ENCODE measurements at places on chromosomes 2 and 18.

- DNase-seq, result peak; percentile 31
These were observed 61.9 kb upstream of the ALPP start for GRCh38 chr2:232316461-232317330.

- DNase-seq, result no peak
These were observed 44.1 kb downstream of the GORASP2 start for GRCh38 chr2:170973225-170973491.

DNA sequence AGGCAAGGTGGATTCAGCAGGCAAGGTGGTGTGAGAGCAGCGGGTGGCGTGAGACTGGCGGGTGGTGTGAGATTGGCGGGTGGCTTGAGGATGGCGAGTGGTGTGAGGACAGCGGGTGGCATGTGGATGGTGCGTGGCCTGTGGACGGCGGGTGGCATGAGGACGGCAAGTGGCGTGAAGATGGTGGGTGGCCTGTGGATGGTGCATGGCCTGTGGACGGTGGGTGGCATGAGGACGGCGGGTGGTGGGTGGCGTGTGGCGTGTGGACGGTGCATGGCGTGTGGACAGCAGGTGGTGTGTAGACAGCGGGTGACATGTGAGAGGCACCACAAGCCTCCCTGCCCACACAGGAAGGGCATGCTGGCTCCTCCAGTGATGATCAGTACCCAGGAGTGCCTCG is 186.9 kb upstream of the SALL3 start:
- DNase-seq, result no peak

DNA sequence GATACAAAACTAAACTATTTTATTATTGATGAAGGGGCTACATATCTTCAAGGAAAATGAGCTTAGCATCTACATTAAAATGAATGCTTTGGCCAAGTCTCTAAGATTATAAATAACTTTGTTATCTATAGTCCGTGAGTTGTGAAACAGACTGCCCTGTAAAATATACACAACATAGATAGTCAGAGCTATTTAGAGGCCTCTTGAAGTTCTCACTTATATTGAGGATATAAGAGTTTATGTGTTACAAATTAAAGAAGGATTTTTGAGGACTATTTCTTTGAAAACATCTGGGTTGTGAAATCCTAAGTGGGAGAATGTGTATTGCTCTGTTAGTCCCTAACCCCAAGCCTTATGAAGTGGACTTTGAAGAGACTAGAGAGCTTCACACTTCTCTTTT is 292.0 kb upstream of the CDH2 start:
- DNase-seq, result no peak

GRCh38 chr18:2441544-2441943 is 129.8 kb downstream of the METTL4 start:
- DNase-seq, result no peak

GRCh38 chr2:147420947-147421675 is 423.7 kb upstream of the ACVR2A start:
- no peak for DNase-seq

- no peak for DNase-seq
These were observed 704 bp downstream of the ANKRD53 start for GRCh38 chr2:70979180-70979488.

- no peak for DNase-seq
These were observed 492.0 kb downstream of the TNS1 start for GRCh38 chr2:217510771-217511291.

GRCh38 chr2:67702937-67703336 is 305.8 kb downstream of the ETAA1 start:
- no peak for DNase-seq

DNA sequence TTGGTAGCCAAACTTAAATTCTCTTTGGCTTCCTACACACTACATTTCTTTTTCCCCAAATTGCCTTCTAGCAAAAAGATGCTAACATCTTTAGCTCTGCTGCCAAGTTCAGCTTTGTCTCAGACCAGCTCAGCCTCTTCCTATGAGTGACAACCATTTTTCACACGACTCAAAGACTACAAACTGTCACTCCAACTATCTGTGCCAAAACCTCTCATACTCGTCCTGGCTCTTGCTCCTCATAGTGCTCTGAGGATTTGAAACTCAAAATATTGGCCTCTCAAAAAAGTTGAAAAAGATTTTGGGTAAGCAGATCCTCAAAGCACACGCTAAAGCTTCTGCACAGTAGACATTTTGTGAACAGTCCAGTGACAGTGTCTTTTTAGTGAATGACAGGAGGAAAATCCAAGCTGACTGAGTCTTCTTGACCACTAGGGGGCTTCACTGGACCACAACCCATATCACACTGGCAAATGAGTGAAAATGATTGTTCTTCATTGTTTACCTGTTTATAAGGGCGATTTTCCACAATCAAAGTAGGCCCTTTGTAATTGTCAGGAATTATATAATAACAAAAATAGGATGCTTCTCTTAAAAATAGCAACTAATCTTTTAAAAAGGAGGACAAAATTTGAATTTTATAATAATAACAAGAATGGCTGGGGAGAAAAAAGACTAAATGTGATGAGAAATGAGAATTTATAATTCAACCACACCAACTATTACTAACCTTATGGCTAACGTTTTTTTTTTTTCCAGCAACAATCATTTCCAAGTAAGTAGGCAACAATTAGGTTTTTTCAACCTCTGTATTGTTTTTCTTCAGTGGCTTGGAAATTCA is 85.5 kb upstream of the PGAP1 start:
- no peak for DNase-seq

DNA sequence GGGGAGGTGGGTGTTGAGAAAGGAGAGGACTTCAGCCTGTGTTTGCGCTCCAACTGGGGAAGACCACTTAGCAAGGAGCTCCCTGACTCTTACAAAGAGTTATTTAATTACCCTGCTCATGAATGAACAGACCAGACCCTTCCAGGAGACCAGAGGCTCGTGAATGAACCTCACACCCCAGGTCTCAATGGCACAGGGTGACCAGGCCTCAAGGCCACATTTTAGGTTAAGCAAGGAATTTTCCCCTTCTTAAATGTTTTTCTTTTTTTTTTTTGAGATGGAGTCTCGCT is 25.3 kb downstream of the SMAD7 start:
- no peak for DNase-seq

DNA sequence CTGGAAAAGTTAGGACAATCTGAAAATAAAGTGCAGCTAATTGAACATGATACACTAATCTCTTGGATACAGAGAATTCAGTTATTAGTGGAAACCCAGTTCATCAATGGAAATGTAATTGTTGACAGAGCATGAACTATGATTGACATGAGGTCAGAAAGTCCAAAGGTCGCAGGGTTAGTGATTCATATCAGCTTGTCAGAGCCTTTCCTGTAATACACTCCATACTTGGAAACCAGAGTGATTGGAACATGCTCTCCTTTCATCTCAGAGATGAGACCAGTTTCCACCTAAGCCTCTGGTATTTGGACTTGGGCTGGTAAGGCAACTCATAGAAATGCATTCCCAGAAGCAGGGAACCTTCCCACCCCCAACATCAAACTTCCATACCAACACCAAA is 8.5 kb upstream of the NCKAP5 start:
- DNase-seq, result no peak

GRCh38 chr2:137435162-137435561 is 529.1 kb upstream of the HNMT start:
- no peak for DNase-seq

DNA sequence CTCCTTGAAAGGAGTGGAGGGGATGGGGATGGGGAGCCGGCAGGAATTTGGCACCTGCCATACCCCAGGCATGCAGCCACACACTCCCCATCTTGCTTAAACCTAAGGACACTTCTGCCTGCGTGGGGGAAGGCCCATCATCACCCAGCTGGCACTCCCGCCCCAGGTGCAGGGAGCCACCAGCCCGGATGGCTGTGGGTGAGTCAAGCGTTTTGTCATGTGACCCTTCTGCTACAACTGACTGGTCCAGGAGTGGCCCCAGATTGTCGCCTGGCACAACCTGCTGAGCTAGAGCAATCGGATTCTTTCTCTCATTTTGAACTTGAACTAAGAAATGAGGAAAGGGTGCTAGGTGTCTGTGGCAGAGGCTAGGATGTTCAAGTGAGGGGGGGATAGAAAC is 61.3 kb downstream of the TSN start:
- DNase-seq, result no peak

- DNase-seq, result no peak
These were observed 9.9 kb downstream of the ST3GAL5 start for GRCh38 chr2:85878719-85879370.

DNA sequence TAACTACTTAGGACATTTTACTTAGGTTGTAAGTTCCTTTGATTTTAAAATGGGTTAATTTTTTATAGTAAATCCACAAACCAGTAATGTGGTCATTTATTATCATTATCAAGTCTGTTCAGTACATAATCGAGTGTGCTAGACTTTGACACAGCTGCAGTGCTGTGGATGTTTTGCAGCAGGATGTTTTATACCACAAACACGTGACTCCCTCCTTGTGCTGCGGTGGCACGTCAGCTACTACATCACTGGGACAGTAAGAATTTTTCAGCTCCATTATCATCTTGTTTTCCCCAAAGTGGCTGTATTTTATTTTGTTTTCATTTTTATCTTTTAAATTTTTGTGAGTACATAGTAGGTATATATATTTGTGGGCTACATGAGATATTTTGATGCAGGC is 70.0 kb downstream of the ATP9B start:
- no peak for DNase-seq

DNA sequence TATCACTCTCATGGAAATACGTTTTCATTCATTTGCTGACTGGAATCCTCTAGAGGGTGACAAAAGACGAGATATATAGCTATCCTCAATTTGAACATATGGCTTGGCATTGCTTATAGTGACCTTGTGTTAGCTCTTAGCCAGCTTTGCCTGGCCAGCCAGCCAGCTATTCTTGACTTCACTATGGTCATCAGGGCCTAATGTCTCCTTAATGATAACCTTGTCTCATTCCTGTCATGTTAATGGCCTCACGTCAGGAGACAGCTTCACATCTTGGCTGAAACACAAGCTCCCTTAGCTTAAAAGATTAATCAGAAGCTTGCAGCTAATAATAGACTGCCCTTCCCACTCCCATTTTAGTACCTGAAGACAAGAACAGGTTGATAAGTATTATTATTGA is 1517.5 kb upstream of the PIK3C3 start:
- no peak for DNase-seq

- no peak for DNase-seq
These were observed 680.5 kb downstream of the DSC3 start for GRCh38 chr18:30361864-30362540.

- DNase-seq, result no peak
These were observed 116.1 kb downstream of the EIPR1 start for GRCh38 chr2:3261511-3261910.

GRCh38 chr2:188117706-188118105 is 174.0 kb upstream of the GULP1 start:
- DNase-seq, result no peak

- DNase-seq, result peak; percentile 18
These were observed 55.5 kb downstream of the CRACDL start for GRCh38 chr2:98880266-98881152.

- no peak for DNase-seq
These were observed 89.9 kb upstream of the EPC2 start for GRCh38 chr2:148554459-148555247.

DNA sequence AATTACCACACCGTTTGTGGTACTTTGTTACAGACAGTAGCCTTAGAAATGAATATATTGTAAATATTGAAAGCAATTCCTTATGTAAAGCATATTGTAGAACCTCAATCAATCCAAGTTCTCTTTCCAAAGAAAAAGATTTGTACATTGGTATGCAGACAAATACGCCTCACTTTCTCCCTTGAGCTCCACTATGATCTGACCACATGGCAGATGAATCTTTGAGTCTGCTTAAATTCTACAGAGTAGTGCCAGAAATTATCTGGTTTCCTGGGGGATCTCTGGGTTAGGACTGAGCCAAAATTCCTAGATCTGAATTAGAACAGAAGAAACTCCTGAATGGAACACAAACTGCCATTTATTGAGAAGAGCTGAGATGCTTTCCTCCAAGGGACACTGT is 99.0 kb downstream of the CPO start:
- no peak for DNase-seq

- DNase-seq, result peak; percentile 78
These were observed 1.4 kb upstream of the SMYD5 start for GRCh38 chr2:73212448-73213176.

GRCh38 chr2:72745679-72746368 is 80.0 kb downstream of the EXOC6B start:
- DNase-seq, result no peak

DNA sequence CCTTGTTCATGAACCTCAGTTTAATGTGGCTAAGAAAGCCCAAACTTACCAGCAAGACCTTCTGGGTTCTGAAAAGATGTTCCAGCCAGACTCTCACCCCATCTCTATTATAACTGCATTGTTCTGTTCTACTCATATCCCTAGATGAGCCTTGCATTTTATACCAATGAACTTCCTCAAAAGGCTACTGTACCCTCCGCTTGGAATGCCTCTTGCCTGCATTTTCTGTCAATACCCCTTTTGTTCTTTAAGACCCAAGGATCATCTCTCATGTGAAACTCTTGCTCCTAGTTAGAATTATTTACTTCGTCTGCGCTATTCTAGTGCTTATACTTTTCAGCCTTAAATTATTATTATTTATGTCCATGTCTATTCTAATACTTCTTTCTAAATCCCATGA is 181.5 kb downstream of the MYO3B start:
- DNase-seq, result no peak

- no peak for DNase-seq
These were observed 62.8 kb upstream of the OTOS start for GRCh38 chr2:240203031-240203787.
